Astrocyte (in vitro differentiated cells and primary cell): ENCODE measurements at places on chromosomes 13 and 19.

DNA sequence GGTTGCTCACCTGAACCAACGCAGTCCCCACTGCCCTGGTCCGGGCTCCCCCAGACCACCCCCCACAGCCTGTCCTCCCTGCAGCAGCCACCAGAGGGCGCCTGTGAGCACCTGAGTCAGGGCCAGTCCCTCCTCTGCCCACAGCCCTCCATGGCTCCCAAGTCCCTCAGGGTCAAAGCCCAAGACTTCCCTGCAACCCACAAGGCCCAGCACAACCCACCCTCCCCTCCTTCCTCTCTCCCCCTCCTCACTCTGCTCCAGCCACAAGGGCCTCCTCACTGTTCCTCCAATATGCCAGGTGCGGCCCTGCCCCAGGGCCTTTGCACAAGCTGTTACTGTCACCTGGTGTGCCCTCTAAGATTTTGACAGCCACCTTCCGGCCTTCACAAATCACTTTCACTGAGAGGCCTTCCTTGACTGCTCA, 10.9 kb downstream of the GNA15 start:
- no peak for DNase-seq

DNA sequence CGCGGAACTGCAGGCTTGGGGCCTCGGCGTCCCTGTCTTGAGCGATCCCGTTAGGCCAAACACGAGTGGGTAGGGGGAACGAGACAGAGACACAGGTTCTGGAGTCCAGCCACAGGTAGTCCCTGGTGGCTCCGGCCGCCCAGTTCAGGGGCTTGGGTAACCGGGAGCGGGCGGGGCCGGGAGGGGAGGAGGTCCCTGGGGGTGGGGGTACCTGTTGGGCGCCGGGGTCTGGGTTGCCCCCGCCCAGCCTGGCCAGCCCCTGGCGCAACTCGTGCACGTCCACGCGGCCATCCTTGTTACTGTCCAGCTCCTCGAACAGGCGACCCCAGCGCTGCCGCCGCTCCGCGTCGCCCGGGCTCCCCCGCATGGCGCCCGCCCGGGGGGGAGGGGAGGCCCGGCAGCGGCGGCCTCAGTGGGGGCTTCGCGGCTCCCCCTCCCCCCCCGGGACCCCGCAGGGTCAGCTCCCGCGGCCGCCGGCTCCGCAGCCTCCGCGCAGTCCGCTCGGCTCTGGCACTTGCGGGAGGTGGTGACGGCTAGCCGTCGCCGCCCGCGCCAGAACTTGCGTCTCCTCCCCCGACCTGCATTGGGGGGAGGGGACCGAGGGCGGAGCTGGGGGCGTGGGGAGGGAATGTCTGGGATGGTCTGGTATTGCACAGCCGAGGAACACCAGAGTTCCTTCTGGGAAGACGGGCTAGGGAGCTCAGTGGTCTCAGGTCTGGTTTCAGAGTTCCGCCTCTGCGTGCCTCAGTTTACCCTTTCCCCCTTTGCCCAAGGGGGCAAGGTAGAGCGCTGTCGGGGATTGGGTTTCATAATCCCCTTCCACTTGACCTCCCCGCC, at the start of gene SLC25A23:
Gene SLC25A23, minus strand, starts transcription at position 531 of the 837 bp plus-strand sequence. Its CDS starts 164 bp downstream, at position 367.
- DNase-seq = peak; percentile 47

DNA sequence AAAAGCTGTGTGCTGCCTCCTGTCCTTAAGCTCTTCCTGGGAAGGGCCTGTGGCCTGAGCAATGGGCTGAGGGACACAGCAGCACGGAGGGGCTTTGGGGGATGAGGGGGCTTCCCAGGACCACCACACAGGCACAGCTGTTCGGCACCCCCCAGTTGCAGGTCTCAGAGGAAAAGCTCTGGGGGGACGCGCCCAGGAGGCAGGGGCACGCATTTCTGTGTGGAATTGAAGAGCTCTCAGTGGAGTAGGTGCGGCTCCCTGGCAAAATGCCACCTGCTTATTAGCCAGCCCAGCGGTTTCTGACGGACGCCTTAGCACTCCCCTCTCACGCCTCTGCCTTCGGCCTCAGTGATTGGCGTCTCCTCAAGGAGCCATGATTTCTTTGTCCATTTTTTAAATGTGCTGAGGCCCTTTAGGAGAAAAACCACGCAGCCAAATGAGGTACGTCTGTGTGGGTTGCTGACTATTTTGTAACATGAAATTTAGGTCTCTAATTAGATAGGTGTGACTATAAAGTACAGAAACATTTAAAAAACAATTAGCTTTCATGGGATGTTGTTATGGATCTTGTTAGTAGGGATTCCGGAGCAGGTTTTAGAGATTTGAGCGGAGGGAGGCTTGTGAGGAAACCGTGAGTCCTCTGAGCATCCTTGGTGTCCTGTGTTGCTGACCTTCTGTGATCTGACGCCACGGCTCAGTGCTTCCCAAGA, 4.0 kb downstream of the MCF2L start:
- no peak for DNase-seq

DNA sequence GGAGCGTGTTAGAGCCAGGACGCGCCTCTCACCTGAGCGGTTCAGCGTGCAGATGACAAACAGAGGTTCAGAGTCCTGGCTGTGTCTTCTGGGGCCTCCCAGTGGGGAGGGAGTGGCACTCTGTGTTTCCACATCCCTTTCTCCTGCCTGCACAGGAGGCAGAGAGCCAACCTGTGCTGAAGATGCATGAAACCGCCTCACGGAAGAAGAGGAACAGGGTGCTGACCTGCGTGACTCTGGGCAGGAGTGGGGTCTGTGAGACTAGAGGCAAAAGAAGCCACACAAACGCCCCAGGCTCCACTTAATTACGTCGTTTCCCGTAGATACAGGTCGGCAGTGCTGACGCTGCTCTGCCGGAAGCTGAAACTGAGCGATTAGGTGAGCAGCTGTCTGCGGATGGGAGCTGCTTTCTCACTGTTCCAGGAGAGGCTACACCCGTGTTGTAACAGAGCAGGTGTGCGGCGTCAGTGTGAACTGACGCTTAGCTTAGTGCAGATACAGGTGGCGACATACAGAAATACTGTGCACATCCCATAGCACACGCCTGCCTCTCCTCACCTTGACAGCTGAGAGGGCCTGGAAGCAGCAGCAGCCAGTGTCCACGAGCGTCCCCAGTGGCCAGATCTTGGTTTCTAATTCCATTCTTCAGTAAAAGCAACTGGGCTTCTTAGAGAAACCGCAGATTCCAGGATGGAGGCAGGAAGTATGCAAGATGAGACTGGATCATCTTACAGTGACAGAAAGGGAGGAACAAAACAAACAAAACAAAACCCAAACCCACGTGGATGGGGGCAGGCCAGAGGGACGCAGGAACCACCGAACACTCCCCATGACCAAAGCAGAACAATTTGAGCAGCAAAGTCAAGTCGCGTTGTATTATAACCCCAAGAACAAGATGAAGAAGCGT, 37.7 kb upstream of the MCF2L start:
- peak; percentile 34 for DNase-seq

- no peak for DNase-seq
These were observed 36.0 kb upstream of the MIR17HG start for GRCh38 chr13:91311491-91311890.

DNA sequence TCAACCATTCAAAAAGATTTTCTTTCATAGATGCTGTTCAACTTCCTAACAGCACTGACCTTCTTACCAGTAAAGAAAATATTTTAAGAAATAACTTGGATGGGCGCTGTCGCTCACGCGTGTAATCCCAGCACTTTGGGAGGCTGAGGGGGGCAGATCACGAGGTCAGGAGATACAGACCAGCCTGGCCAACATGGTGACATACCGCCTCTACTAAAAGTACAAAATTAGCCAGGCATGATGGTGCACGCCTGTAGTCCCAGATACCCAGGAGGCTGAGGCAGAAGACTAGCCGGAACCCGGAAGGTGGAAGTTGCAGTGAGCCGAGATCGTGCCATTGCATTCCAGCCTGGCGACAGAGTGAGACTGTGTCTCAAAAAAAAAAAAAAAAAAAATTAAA, 865.7 kb upstream of the SLC10A2 start:
- no peak for DNase-seq

DNA sequence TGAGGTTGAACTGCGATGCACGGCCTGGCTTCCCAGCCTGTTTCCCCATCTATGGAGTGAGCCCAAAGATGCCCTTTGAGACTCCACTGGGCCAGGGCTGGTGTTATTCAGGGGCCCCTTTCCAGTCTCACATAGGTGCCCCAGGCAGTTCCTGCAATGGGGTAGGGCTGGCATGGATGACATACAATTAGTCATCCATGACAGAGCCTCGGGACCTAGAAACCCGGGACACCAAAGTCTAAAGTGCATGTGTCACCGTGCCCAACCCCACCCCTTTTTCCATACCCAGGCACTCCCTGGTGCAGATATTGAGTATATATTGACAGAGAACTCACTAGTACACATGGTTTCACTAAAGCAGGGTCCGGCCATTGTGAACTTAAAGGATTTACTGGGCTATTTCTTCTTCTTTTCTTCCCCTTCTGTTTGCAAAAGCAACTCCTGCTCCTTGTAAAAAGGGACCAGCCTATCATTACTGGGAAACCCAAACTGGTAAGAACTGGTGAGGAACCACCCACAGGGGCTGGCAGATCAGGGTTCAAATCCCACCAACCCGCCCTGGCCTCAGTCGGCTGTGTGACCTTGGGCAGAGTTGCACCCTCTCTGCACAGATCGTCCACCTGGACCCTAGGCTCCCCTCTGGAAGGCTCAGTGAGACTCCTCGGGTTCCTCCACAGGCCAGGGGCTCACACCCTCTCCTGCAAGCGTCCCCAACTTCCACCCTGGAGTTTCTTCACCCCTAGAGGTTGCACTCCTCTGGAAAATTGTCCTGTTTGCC, 2.7 kb downstream of the B3GNT3 start:
- no peak for DNase-seq

- no peak for DNase-seq
These were observed 5.5 kb upstream of the SERTM1 start for GRCh38 chr13:36668316-36668715.

- DNase-seq = peak; percentile 90
These were observed 66.8 kb upstream of the RAP2A start for GRCh38 chr13:97367016-97367822.

DNA sequence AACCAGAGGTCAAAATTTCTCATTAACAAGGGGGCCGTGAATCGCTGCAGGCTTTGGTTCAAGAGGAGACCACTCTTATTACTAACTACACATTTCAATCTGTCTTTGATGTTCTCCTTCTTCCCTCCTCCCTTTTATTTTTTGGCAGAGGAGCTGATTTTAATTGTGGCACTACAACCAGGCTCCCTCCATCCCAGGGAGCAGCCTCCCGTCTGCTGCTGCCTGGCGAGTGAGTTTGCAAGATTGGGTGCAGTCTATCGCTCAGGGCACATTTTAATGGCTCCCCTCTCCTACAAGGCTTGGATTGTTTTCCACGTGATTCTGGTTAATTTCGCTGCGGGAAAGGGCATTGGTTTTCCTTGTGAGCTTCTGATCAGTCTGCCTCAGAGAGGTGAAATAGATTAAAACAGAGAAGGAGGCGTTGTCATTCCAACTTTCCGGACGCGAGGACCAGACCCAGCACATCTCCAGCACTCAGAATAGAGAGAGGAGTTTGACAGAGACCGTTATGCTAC, 81.4 kb downstream of the KCTD15 start:
- no peak for DNase-seq

DNA sequence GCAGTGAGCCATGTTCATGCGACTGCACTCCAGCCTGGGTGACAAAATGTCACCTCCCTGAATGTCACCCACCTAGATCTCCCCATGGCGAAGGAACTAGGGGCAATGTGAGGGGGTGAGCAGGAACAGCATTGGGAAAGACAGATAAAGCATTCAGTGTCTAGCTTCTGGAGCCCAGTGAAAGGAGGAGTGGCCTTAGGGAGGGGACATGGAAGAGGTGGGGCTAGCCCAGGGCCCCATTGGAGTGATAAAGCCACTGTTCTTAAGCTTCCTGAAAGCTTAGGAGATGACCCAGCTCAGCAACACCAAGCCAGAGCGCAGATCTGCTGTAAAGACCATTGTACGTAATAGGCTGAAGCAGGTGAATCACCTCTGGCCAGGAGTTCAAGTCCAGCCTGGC, 13.0 kb upstream of the KCNN1 start:
- DNase-seq = no peak

DNA sequence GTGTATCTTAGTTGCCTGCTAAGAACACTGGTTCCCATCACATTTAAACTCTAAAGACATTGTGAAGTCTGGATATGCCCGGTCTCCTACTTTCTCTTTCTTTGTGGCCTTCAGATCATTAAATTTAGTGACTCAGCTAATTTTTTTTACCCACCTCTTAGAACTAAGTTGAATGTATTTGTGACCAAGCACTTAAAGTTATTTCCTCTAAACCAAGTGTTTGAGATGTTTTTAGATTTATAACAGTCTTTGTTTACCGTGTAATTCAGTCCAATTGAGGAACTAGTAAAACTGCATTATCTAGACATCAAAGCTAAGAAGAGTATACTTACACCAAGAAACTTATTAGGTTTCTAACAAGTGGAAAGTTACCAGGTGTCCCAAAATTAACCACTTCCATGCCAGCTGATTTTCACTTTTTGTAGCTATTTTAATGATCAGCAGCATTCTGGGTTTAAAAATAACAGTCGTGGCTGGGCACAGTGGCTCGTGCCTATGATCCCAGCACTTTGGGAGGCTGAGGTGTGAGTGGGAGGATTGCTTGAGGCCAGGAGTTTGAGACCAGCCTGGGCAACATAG, 53.1 kb downstream of the ARHGAP35 start:
- DNase-seq = peak; percentile 58

DNA sequence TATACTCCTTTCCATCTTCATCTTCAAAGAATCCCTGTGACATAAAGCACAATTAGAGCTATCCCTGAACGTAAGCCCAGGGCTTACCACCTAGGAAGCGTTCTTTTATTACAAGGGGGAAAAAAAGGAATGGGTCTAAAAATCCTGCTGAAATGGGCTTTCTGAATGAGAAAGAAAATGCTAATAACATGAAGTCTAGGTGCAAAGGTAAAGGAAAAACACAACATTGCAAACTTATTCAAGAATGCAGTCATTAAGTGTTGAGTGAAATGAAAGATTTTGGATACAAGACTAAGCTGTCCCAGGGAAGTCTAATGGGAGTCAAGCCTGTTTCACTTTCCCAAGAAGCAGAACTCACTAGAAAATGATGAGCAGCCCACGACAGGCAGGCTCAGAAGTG, 55.3 kb upstream of the SLC15A1 start:
- no peak for DNase-seq

- peak; percentile 34 for DNase-seq
These were observed 126.8 kb upstream of the CACNA1A start for GRCh38 chr19:13633109-13633508.

DNA sequence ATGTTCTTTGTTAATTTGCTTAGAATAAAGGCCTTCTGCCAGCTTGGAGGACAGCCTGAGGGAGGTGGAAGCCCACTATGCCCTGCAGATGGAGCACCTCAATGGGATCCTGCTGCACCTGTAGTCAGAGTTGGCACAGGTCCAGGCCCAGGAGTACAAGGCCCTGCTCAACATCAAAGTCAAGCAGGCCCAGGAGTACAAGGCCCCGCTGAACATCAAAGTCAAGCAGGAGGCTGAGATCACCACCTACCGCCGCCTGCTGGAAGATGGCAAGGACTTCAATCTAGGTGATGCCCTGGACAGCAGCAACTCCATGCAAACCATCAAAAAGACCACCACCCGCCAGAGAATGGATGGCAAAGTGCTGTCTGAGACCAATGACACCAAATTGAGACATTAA, 41.7 kb downstream of the ZNF85 start:
- DNase-seq = no peak

DNA sequence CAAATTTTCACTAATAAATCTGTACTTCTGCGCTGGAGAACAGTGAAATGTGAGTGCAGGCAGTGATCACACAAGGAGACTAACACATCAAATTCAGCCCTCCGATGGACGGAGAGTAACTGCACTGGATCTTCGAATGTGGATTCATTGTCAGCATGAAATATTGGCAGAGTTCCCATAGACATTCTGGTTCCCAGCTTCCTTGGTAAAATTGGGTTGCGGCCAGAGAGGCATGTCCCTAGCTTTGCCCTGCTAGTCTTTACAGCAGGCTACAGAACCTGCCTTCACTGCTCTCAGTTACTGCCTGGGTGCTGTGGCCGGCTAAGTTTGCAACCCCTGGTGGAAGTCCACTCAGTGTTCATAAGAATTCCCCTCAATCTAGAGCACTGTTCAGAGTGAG, 32.3 kb upstream of the UQCRFS1 start:
- no peak for DNase-seq
